ENCODE measurements at places on chromosomes 16 and 17.

GRCh38 chr17:27323538-27324215 lies 29.8 kb downstream of the WSB1 start:
- DNase-seq: no peak

DNA sequence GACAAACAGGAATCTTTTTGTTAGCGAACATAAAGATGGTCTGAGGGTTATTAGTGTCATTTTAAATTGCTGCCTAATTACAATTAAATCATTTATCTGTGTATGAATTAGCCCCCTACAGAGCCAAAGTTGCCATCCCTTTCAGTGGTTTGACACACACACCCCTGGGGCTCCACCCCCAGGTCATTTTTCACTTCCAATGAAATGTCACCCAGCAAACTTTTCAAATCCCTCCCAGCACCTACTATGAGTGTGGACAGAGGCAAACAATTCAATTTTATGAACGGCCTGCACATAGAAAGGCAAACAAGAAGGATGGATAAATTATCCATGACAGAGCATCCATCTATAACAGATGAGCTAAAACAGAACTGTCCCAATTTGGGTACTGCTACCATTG lies 2.4 kb downstream of the MYH10 start:
- no peak for DNase-seq

DNA sequence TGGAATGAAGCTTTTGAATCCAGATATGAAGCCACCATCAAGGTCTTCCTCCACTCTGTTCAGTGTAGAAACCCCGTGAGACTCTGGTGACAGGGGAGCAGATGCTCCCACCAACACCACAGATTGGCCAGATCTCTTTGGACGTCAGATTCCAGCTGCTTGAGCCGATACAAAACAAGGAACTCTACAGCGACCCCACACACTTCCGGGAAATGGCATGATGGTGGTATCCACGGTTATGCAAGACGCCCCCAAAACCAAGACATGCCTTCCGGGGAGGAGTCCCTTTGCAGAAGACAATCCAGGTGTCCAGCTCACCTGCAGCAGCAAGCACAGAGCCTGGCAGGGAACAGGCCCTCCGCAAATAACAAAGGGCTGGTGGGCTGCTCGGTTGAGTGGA lies 19.8 kb upstream of the PITPNA start:
- DNase-seq: no peak

DNA sequence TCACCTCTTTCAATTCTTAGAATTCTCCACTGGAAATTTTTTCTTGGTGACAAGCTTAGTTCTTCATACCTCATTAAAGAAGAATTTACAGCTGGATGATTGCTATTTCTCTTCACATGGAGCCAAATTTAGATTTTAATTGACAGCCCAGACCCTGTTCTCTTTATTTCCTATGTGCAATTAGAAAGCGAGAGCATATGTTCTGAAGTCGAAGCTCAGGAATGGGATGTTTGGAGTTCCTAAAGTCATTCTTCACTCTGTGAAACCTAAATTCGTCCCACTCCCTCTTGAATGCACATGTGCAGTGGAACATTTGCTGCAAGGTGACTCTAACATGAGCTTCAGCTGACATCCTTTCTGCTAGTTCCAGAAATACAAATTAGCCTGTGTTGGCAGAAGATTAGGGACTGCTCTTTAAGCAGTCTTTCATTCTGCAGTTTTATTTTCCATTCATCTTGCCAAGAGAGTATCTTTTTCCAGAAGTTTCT lies 129.3 kb upstream of the KCNJ16 start:
- DNase-seq: no peak

DNA sequence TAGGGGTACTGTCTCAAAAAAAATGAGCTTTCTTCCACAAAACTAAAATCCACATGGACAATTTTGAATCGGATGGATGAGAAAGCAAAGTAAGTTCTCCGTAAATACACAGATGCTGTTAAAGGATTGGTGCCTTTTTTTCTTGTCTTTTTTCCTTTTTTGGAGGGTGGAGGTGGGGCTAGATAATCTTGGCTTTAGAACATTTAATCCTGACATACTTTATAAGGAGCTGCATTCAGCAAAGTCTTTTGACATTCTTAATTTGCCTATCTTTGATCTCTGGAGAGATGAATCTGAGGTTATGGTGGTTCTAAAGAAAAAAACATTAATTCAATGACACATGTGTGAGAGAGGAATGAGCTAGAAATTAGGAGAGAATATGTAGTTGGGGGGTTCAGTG lies 312.3 kb upstream of the KCNJ16 start:
- DNase-seq: no peak

GRCh38 chr17:67833134-67833533 lies 7.8 kb downstream of the BPTF start:
- no peak for DNase-seq

- DNase-seq: no peak
These were observed 77.5 kb downstream of the KANSL1 start for GRCh38 chr17:46115699-46116098.

DNA sequence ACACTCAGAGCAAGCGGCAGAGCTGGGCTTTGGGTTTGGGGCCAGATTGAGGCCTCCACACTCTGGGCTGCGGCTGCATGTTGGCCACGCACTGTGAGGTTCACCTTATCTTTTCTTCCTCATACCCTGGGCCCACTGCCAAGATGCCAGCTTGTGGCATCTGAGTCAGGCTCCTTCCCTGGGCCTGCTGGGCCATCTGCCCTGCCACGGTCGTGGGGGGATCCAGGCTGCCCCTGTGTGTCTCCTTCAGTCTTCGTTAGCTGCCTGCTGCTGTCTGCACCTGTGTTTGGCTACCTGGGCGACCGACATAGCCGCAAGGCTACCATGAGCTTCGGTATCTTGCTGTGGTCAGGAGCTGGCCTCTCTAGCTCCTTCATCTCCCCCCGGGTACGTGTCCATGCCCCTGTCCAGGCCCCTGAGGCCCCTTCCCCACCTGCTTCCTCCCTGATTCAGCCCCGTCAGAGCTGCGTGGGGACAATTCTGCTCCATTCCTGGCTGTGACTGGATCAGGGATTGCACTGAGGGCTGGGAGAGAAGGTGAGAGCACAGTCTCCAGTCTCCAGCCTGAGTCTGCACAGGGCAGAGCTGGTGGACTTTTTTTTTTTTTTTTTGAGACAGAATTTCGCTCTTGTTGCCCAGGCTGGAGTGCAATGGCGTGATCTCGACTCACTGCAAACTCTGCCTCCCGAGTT lies 11.2 kb downstream of the SPNS3 start:
- DNase-seq: no peak

- no peak for DNase-seq
These were observed 5.9 kb upstream of the AATK start for GRCh38 chr17:81171941-81172340.

DNA sequence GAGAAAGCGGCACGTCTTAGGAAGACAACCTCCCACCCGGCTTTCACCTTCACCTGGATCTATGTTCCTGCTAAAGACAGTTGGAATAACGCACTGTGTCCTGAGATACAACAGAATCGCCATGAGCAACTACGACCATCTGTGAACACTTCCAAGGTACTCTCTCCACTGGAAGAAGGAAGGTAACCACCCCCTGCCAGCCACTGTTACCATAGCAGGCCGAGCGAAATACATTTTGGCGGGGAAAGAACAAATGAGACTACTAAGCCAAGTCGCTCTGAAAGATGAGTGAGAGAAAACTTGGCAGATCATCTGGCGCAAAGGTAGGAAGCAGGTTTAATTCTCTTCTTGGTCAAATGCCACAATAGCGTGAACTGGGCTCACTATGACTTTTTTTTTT lies 9.8 kb downstream of the CRK start:
- no peak for DNase-seq

DNA sequence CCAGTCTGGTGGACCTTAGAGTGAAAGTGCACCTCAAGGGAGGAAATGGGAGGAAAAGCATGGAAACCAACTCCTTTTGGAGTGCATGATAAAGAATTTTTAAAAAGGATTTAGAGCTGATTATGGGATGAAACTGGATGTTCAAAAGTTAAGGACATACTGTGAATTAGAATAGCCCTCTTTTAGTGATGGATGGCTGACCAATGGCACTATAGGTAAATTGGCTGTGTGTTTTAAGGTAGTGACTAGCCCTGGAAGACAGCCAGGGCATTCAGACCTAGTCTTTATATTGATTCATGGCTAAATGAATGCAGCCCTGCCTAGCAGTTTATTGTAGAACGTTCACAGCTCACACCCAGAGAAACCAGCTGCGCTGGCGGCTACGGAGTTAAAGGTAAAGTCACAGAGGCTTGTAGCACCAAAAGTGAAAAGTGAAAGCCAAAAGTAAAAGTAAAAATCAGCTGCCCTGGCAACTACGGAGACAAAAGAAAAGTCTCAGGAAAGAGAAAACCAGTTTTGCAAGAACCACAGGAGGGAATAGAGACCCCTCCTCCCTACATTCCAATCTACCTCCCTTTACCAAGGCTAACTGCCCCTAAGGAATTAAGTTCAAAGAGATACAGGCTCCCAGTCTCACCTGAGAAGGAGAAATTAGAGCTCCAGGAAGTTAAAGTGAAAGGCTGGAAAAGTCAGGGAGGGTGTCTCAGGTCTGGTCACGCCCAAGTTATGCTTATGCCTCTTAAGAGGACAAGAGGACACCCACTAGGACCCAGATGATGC lies 21.8 kb downstream of the ACSM1 start:
- peak; percentile 15 for DNase-seq

DNA sequence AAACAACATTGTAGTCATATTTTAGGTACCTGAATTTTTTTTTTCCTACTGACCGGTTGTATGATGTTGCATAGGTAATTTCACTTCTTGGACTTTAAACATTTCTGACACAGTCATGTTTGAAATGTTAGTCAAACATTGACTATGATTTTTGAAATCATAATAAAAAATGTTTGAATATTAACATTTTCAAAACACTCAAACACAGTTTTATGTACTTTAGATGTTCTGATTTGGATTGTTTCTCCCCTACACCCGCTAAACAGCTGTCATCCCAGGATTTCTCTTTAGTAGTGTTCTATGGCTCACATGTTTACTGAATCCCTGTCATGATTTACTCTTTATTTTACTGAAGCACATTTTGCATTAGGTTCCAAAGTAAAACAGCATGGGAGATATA lies 102.9 kb upstream of the NPEPPS start:
- no peak for DNase-seq

- peak; percentile 49 for DNase-seq
These were observed 38.0 kb upstream of the CPHXL start for GRCh38 chr16:75764154-75764768.

GRCh38 chr17:45345554-45346215 lies 28.9 kb upstream of the MAP3K14 start:
- DNase-seq: no peak

- no peak for DNase-seq
These were observed 104.3 kb upstream of the FOXF1 start for GRCh38 chr16:86406056-86406455.

- no peak for DNase-seq
These were observed 25.6 kb upstream of the DOC2B start for GRCh38 chr17:206941-207560.

DNA sequence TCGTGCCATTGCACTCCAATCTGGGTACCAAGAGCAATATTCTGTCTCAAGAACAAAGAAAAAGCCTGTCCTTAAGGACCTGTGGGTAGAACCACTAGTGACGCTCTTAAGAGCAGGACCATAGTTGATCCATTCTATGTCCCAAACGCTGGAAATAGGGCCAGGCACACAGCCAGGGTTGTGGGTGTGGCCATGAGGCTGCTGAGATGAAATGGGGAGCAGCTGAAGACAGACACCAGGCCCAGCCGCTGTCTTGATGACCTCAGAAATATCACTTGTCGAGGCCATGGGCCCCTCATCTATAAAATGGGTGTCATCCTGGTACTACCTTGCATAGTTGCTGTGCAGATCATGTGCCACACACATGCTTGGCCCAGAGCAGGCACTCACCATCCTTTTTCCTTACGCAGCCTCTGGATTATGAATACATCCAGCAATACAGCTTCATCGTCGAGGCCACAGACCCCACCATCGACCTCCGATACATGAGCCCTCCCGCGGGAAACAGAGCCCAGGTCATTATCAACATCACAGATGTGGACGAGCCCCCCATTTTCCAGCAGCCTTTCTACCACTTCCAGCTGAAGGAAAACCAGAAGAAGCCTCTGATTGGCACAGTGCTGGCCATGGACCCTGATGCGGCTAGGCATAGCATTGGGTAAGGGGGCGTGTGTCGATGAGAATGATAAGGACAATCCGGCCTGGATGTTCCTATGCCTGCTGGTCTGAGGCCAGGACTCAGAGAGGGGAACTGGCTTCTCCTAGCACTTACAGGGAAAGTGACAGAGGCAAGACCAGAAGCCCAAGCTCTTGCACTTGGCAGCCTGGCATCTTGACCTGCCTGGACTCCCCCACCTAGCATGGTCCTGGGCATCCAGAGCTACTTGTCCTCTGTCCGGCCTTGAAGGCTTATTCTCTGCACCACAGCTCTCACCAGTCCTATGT lies 25.5 kb downstream of the CDH5 start:
- DNase-seq: no peak

- DNase-seq: no peak
These were observed 37.8 kb upstream of the LHX1 start for GRCh38 chr17:36899250-36900159.

DNA sequence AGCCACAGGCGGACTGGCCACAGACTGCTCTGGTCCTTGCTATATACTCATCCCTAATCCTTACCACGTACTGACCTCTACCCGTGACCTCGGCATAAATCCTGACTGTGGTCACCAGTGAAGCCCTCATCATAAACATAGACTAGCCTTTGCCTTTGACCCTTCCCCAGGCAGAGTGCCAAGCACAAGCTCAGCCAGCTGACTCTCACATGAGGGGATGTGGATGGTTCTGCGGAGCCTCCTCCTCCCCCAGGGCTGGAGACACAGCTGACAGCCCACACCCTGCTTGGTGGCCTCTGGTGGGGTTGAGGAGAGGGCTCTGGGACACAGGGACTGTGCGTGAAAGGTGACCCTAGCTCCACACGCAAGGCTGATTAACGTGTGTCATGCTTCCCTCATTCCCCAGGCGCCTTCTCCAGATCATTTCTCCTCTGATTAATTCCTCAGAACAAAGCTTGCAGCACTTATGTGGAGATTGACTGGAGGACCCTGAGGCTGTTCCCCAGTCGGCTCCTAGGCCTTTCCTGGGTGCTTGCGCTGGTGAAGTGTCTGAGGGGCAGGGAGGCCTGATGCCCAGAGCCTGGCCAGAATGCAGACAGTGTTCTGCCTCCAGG lies 241.5 kb upstream of the NLRP1 start:
- DNase-seq: no peak

DNA sequence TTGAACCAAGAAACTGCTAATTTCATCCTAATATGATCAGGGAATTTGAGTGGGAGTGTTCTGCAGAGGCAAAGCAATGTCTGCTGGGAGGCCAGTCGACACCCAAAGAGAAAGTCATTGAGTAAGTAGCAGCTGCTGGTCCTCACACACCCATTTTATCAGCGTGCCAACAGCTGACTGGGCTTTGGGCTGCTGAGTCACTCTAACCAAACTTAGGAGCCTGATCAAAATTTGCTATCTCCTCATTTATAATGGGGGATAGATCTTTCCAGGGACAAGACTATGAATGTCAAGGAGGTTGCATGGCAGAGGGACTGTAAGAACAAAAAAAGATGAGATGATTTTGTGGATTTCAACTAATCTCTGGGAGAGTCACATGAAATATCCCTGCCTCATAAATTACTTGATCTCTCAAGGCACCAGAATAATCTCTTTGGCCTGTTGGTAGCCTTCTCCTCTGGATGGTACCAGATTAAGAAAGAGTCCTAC lies 32.9 kb downstream of the CPSF4L start:
- no peak for DNase-seq

- no peak for DNase-seq
These were observed 38.4 kb downstream of the TNFRSF13B start for GRCh38 chr17:16933317-16934132.

GRCh38 chr17:45300060-45300751 lies 16.6 kb downstream of the MAP3K14 start:
- no peak for DNase-seq

GRCh38 chr16:22098405-22099255 lies 6.3 kb downstream of the VWA3A start:
- DNase-seq: peak; percentile 22
